NB4 (cell line): ENCODE measurements at places on chromosomes 16 and 17.

DNA sequence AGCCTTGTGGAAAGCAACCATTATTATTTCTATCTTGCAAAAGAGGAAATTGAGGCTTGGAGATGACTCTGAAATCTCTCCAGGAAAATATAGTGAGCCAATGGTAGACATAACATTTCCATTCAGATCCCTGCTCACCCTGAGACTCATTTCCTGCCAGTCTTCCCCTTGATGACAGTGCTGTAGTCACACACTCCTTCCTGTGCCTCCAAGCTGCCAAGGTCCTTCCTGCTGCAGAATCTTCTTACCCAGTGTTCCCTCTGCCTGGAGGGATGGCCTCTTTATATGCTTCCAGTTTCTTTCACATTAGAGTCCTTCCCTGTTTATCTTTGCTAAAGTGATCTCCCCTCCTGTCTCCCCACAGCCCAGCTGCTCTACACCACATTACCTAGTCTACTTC is 648.1 kb downstream of the TOX3 start:
- no peak for DNase-seq

DNA sequence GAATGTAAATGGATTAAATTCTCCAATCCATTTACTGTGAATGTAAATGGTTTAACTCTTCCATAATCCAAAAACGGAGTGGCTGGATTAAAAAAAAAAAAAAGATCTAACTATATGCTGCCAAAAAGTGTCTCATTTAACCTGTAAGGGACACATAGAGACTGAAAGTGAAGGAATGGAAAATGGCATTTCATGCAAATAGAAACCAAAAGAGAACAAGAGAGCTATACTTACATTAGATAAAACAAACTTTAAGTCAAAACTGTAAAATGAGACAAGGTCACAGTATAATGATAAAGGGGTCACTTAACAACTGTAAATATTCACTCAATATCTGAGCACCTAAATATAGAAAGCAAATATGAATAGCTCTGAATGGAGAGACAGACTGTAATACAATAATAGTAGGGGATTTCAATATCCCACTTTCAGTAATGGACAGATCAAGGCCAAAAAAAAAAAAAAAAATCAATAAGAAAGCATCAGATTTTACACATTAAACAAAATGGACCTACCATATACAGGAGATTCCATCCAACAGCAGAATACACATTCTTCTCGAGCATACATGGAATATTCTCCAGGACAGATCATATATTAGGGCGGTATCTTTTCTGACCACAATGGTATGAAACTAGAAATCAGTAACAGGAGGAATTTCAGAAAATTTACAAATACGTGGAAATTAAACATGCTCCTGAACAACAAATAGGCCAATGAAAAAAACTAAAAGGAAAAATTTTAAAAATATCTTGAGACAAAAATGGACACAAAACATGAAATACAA is 36.4 kb downstream of the CDR2 start:
- no peak for DNase-seq

GRCh38 chr17:60832151-60832585 is 154.5 kb downstream of the BCAS3 start:
- DNase-seq: no peak

- no peak for DNase-seq
Measured at GRCh38 chr16:2053897-2054296, 6.1 kb downstream of the TSC2 start.

- peak; percentile 73 for DNase-seq
Measured at GRCh38 chr17:73984941-73985340, 218.5 kb upstream of the RPL38 start.

DNA sequence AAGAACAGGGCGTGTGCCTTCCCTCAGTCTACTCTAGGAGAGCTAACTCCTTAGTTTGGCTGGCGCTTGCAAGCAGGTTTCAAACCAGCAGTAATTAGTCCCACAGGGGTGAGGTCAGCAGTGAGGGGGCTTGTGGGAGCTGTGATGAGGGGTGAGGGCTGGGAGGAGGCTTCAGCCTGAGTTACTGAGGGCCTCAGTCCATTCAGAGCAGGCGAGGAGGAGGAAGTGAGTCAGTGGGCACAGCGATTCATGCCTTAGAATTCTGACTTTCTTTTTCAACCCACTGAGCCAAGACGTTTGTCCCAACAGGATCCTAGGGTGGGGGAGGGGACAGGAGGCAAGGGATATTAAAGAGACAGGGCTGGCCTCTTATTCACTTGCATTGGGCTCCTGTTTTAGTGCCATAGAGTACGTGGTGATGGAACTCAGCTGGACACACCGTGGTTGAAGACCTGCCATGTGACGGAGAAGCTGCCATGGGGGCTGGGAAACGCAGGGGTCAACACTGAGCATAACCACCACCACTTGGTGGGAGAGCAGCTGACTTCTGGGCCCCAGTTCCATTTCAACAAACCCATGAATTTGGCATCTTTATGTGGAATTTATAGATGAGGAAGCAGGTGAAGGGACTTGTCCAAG is 8.3 kb upstream of the ITGA3 start:
- DNase-seq: peak; percentile 88

DNA sequence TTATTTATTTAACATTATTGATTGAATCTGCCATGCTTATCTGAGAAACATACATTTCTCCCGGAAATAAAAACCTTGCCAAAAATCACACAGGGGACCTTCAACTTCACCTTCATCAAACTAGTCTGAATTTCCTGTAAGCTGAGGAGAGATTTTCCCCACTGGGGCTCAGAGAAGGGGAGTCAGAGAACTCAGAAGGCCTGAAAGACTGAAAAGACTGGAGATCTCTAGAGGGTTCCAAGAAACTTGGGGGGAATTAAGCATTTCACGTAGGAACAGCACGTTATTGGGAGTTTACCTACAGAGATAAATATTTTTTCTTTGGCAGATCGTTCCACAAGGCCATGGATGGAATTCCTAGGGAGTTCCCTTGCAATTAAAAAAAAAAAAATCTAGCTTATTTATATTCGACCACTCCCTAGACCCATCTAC is 528 bp upstream of the NOL11 start:
- DNase-seq: no peak

GRCh38 chr16:77613095-77613494 is 109.2 kb upstream of the NUDT7 start:
- DNase-seq: no peak

DNA sequence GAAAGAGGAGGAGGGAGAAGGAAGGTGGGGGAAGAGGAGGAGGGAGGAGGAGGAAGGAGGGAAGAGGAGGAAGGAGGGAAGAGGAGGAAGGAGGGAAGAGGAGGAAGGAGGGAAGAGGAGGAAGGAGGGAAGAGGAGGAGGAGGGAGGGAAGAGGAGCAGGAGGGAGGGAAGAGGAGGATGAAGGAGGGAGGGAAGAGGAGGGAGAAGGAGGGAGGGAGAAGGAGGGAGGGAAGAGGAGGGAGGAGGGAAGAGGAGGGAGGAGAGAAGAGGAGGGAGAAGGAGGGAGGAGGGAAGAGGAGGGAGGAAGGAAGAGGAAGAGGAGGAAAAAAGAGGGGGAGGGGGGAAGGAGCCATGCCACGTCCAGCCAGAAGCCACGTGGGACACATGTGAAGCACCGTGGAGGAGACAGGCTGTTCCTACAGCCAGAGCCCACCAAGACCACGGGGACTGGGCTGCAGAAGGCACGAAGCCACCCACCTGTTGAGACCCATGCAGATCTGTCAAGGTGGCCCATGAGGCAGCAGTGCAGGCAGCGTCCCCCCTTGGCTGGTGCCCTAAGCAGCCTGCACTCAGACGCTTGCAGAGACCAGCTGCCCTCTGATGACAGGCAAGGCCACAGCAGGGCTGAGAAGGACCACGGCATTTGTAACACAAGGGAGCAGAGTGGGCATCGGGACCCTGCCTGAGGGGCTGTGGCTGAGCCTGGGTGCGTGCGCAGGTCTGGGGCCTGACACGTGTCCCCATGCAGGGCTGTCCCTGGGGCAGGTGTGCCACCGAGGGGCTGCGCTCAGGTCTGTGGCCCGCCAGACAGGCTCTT is 10.3 kb downstream of the NDUFAF8 start:
- no peak for DNase-seq

- no peak for DNase-seq
Measured at GRCh38 chr17:63823659-63824331, 3.4 kb upstream of the PSMC5 start.

- no peak for DNase-seq
Measured at GRCh38 chr16:78706637-78707036, 607.2 kb downstream of the WWOX start.

- DNase-seq: no peak
Measured at GRCh38 chr16:80746231-80746630, 58.2 kb downstream of the CDYL2 start.

DNA sequence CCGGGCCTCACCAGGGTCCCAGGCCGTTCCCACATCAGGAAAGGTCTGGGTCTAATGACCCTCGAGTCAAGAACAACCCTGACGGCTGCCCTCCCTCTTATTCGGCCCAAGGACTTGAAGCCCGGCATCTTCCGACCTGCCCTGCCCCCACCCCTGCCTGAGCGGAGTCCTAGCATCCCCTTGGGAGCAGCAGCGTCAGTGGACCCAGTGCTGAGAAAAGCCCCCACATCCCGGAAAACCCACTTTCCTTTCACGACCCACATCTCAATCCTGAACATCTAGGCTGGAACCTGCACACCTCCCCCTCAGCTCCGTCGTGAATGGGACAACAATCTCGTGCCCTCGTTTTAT is 769 bp downstream of the TMEM88 start:
- no peak for DNase-seq

DNA sequence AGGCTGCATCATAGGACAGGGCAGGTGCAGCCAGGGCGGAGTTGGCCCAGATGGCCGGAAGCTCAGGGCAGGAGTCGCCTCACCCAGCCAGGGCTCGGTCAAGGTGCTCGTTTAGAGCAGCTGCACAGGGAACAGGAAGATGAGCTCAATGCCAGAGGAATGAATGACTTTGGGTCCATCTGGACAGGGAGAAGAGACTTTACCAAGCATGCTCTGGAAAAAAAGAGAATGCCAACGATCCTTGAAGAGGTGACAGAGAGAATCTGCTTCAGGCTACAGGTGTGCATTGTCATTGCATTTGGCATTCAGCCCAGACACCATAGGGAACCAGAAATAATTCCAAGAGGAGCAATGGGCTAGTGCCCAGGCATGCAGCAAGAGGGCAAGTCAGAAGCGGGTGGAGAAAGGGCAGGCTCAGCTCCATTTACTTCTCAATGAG is 6.7 kb upstream of the MPP3 start:
- no peak for DNase-seq

DNA sequence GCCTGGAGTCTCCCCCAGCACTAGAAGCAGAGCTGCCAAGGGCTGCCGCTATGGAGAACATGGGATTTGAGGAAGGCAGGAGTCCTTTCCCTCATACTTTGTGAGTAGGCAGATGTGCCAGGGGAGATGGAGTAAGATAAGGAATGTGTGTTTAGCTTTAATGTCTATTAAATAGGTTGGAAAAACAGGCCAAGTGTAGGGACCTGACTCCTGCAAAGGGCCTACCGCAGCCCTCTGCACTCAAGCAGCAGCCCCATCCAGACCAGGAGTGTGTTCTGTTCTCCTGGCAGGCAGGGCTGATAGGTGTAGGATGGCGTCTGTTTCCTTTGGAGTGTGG is 1.8 kb upstream of the MIF4GD start:
- no peak for DNase-seq

DNA sequence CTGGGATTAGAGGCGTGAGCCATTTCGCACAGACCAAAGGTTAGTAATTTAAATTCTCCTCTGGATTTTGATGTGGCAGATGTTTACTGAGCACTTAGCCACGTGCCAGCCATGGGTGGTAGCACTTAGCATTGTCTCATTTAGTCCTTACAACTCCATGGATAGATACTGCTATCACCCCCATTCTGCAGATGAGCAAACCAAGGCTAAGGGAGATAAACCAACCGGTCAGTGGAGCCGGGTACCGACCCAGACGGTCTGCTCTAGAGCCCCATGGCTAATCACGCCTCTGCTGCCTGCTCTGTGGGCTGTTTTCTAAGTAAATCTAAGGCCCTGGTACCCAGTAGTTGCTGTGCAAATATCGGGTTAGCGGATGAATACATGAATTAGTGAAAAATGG is 12.6 kb upstream of the ADGRG1 start:
- DNase-seq: no peak

- DNase-seq: no peak
Measured at GRCh38 chr16:14199624-14200023, 128.5 kb downstream of the MRTFB start.

DNA sequence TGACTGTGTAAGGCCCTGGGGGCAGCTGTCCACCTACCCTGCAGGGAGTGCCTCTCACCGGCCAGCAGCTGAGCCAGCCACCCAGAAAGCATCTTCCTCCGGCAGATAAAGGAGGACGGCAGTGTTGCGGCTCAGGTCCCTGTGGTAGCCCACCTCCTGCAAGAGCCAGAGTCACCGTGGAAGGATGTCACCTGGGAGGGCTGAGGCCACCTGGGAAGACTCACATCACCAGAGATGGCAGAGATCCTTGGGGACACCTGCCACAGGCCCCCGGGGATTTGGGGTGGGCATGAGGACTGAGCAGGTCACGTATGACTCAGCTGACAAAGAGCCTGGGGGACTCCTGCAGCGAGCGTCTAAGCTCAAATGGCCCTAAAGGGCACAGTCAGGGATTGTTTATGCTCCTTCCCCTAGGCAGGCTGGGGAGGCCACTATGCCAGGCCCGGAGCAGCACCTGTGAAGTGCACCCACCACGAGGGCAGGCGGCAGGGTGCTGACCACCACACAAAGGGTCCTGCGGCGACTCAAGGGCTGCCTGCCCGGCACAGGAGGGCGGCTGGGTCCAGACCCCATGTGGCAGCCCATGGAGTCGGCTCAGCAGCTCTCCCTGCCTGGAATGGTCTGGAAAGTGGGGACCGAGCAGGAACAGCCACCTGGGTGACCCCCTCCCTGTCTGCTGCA is 44.1 kb downstream of the TNFRSF13B start:
- no peak for DNase-seq

- DNase-seq: no peak
Measured at GRCh38 chr16:2879854-2880508, 3.0 kb upstream of the FLYWCH2 start.

DNA sequence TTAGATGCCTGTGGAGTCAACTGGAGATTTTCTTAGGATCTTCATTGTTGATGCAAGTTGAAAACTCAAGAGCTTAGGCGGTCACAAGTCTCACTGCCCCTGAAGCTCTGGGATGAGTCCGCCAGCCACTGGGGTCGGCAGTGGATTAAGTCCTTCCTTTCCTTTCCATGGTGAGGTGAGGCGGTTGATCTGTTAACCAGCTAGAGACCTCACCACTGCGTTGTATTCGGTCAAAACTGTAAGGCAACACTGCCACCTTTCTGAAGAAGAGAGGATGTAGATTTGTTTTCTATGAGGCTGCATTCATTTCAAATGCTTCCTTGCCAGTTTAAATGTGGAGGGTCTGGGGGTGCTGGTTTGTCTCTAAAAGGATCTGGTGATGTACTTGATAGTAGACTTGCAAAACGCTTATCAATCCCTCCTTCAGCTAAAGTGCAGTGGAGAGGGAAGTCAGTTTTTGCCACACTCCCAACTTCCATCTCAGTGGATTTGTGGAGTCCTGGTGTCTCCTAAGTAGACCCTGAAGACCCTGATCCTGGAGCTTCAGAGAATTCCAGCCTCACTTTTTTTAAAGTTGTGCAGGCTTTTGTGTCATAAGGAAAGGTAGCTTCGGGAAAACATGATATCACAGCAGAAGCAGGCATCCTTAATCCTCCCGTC is 1.7 kb downstream of the MYOCD start:
- peak; percentile 50 for DNase-seq

GRCh38 chr16:88469615-88470395 is 16.7 kb downstream of the ZFPM1 start:
- no peak for DNase-seq
